T-helper 9 cell (primary cell): ENCODE measurements at places on chromosomes 16 and 17.

DNA sequence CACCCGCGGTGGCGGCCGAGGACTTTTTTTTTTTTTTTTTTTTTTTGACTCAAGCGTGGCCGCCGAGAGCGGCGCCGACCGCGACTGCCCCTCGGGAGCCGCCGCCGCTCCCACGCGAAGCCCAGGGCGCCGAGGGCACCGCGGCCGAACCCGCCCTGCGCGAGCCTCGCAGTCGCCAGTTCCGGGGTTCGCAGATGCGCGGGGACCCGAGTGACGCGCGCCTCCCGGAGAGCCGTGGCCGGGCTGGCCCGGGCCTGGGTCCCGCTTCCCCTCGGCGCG is 1.1 kb downstream of the METRNL start:
- DNase-seq, result no peak

GRCh38 chr16:59242556-59242955 is 508.4 kb upstream of the GOT2 start:
- no peak for DNase-seq

GRCh38 chr17:33529816-33530215 is 236.7 kb upstream of the ASIC2 start:
- DNase-seq, result no peak

GRCh38 chr17:2500446-2500845 is 11.2 kb downstream of the METTL16 start:
- no peak for DNase-seq
